ENCODE measurements at places on chromosomes 2 and 18. TPM values are rescaled to one million over a fixed set of nuclear protein-coding genes. Genes with fewer than 3 reads are reported as not detected.
A peak's percentile ranks its signal among the peaks of the same experiment; 100 is the strongest.

GRCh38 chr2:76668279-76668678, 853.9 kb downstream of the LRRTM4 start:
- DNase-seq, result no peak

- peak; percentile 75 for DNase-seq
These were observed at the start of gene CD302 for GRCh38 chr2:159797543-159798375. Gene CD302 (minus strand): TSS chr2:159798208. CDS start chr2:159798198, 10 bp downstream.

DNA sequence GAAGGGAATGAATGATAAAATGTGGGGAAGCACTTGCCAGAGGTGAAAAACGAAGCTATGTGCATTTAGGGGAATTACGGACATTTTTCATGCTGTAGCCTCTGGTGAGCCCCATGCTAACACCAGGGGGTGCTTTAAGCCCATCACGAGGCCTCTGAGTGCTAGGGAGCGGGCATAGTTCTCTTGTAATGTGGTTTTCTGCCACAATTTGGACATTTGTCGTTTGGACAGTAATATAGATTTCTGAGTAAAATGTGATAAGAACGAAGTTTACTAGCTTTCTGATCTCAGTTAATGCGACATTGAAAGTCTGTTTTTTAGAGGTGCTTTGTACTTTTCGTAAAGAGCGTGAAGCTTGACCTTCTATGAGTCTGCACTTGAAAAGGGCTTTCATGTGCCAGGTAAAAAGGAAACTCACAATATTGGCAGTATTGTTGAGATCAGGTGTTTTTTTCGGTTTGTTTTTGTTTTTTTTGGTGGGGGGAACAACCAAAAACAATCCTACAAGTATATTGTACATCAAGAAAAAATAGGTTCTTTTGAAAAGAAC, 50.6 kb downstream of the TRAF3IP1 start:
- peak; percentile 55 for DNase-seq

The GULP1 gene
- total RNA-seq, result 43.0 TPM

Data from endothelial cell of umbilical vein (primary cell).